GOT3 (cell line): ENCODE measurements at places on chromosomes 4 and X.

DNA sequence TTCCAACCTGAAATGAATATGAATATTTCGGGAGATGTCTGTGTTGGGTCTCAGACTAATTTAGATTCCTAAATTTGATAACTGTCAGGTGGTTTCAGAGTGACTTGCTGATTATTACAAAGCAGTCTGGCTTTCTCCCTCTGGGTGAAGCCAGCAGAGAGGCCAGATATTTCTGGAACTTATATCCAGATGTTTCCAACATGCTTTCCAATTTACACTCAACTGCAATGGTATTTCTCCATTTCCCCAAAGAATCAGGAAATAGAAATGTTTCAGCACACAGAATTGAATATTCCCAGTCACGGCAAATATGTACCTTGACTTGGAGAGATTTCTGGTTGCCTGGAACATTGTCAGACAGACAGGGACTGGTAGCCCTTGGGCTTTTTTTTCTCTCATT lies 48.5 kb upstream of the EGFL6 start:
- no peak for DNase-seq

DNA sequence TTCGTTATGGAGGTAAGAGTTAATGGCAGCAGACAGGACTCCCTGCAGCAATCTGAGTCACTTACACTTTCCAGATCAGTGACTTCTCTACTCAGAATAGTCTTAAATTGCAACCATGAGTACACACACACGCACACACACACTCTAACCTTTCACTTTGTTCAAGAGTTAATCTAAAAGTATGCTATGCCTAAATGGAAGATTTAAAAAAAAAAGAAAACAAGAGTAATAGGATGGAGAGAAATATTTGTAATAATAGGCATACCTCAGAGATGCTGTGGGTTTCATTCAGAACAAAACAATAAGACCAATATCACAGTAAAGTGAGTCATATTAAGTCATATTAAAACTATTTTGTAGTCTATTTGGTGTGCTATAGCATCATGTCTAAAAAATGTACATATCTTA lies 969.1 kb upstream of the PCDH10 start:
- no peak for DNase-seq

GRCh38 chr4:7183161-7183560 lies 9.2 kb upstream of the SORCS2 start:
- DNase-seq = no peak

DNA sequence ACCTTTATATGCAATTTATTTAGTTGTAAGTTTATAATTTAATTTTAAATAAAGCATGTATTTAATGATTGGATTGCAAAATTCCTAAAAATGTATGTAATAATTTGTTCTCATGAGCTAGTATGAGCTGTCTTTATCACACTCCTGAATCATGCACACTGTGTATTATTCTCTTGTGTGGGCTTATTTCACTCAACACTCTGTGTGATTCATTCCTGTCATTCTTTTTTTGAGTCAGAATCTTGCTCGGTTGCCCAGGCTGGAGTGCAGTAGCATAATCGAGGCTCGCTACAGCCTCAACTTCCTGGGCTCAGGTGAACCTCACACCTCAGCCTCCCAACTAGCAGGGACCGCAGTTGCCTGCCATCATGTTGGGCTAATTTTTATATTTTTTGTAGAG lies 123.1 kb upstream of the SLC34A2 start:
- no peak for DNase-seq

DNA sequence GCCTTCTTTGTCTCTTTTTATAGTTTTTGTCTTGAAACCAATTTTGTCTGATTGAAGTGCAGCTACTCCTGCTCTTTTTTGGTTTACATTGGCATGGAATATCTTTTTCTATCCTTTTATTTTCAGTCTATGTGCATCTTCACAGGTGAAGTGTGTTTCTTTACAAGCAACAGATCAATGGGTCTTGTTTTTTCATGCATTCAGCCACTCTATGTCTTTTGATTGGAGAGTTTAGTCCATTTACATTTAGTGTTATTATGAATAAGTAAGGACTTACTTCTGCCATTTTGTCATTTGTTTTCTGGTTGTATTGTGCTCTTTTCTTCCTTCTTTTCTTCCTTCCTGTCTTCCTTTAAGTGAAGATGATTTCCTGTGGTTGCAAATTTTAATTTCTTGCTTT lies 224.4 kb downstream of the SLC39A8 start:
- DNase-seq = no peak

GRCh38 chrX:4315891-4316290 lies 602.4 kb upstream of the PRKX start:
- DNase-seq = no peak

DNA sequence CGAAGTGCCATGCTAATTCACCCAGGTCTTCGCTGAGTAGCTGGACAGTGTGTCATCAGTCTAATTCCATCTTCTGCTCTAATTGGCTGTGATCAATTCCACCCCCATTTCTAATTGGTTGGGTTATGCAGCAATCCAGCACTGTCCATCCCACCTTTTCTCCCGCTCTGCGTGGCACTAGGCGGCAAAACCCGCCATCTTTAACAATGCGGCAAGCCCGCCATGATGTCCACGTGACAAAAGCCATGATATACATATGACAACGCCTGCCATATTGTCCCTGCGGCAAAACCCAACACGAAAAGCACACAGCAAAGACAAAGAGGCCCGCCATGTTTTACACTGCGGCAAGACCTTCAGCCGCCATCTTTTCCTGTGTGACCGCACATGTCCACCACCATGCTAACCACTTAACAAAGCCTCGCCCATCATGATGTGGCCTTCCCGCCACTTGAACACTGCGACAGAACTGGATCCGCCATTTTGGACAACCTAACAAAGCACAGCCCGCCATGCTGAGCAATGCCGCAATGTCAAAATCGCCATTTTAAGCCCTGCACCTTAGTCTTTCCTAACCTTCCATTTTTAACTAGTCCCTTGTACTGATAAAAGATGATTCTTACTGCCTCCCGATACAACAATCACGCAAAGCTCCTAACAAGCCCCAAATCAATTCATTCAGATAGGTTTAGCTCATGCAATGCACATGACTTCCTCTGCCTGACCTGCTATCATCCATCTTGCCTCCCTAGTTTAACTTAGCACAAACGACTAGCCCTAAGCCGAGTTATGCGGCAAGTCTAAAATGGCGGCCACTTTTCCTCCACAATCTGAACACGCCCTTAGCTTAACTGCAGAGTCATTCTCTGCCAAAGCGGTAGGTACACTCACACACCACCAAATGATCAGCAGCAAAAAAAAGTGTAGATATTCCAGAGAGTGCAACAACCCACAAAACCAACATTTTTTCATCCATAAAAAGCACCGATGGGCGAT lies 288.3 kb downstream of the CHIC1 start:
- no peak for DNase-seq

DNA sequence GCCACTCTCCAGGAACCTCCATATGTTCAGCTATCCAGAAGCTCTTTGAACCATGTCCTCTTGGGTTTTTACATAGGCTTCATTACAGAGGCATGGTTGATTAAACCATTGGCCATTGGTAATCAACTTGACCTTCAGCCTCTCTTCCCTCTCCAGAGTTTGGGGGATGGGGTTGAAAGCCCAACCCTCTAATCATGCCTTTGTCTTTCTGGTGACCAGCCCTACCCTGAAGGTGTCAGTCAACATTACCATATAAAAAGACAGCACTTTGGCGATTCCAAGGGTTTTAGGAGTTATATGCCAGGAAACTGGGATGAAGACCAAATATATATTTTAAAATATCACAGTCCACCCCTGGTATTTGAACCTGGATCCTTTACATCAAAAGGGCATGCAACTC lies 222.5 kb downstream of the CHIC1 start:
- DNase-seq = no peak

- DNase-seq = no peak
These were observed 23.3 kb downstream of the MECP2 start for GRCh38 chrX:154074199-154074598.

GRCh38 chrX:42515939-42516338 lies 262.0 kb downstream of the PPP1R2C start:
- no peak for DNase-seq

- DNase-seq = no peak
These were observed 51.8 kb upstream of the MAGEC2 start for GRCh38 chrX:142256935-142257334.

DNA sequence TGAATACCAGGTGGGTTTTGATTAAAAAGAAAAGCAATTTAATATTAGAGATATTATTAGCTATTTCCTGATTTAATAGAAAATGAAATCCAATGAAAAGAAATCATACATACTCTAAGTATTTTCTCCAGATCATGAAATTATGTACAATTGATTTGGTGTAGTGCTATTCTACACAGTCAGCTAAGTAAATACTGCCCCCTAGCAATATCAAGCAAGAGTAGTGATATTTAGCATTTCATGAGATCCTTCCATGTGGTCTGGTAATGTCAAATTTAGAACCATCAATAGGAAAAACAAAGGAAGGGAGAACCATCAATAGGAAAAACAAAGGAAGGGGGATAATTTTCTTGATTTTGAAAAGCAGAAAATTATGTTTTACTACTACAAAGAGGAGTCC lies 114.6 kb downstream of the TBCK start:
- DNase-seq = no peak

GRCh38 chr4:184269879-184270430 lies 52.3 kb upstream of the ENPP6 start:
- DNase-seq = no peak

- no peak for DNase-seq
These were observed 109.1 kb downstream of the FGF16 start for GRCh38 chrX:77556276-77556675.

GRCh38 chrX:120293015-120293414 lies 18.2 kb downstream of the TMEM255A start:
- no peak for DNase-seq

- peak; percentile 4 for DNase-seq
These were observed 886 bp upstream of the WWC2 start for GRCh38 chr4:183098019-183098722.

DNA sequence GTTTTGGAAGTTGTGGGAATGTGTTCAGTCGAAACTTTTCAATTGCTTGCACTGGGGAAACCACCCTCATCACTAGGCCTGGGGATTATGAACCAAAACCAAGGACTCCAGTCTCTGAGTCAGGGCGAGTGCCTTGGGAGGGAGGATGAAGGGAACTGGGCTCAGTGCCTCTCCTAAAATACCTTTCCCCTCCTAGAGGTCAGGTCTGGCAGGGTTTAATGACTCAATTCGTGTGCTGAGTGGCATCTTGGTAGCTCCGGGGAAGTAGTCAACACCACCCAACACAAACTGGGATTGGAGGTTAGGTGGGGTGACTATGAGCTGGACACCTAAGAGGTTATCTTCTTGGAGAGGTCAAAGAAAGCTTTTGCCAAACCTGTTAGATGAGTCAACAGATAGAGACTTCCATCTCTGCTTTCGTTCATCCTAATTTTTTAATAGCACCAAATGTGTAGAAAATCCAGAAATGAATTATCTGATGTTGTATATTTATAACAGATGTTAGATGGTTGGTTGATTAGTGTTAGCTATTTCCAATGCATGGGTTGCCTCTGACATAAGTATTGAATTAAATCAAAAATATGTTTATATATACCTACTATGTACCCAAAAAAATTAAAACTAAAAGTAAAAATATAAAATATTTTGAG lies 202.8 kb downstream of the SHROOM3 start:
- no peak for DNase-seq

- no peak for DNase-seq
These were observed 248.5 kb upstream of the DIAPH2 start for GRCh38 chrX:96436105-96436504.

DNA sequence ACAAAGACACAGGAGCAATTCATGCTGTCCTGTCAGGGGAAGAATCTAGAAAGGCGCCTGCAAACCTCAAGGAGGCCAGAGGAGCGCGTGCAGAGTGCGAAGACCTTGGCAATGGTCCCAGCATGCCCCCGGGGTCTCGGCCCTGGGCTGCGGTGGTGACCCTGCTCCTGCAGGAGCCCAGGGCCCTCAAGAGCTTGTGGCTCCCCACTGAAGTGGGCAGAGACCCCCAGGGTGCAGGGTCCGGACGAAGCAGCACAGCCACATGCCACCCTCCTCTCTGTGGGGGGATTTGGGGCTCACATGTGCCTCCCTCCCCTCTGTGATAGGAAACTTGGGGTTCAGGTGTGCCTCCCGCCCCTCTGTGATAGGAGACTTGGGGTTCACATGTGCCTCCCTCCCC lies 39.3 kb downstream of the GAK start:
- DNase-seq = no peak

DNA sequence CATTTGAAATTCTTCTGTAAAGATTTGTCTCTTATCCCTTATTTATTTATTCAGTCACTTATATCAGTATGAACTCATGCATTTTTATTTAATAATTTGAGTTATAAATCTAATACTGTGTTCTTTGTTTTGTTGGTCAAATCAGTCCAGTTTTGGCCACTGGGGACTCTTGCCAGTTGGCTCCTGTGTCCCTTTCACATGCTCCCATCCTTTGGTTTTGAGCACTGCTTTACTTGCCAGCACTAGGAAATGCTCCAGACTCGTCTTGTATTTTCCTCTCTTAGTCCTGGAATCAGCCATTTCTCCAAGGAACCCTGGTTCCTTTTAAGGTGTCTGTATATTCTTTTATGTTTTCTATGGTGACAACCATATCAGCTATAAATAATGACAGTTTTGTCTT lies 28.1 kb downstream of the KANTR start:
- no peak for DNase-seq
